B cell (primary cell): ENCODE measurements at places on chromosomes 13 and 19.

GRCh38 chr13:44574466-44574855 is 1.7 kb downstream of the TSC22D1 start:
- DNase-seq = no peak

GRCh38 chr19:1418951-1419738 is 11.8 kb downstream of the DAZAP1 start:
- DNase-seq = no peak

DNA sequence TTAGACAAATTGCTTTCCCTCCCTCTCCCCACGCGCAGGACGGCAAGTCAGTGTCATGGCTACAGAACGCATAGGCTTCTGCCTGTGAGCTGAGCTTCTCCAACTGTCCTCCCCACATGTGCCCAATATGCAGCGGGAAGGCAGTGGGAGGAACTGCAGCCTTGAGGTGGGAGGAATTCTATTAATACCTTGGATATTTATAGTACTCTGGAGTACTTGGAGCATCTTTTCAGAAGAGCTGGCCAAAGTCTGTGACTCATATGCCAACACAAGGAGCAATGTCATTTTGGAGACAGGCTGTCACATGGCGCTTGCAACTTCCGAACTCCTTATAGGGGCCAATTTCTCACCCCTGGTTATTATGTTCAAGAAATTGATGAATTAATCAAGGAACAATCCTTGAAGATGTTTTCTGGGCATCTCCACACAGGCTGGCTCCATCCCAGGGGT is 245.0 kb upstream of the SERP2 start:
- no peak for DNase-seq

DNA sequence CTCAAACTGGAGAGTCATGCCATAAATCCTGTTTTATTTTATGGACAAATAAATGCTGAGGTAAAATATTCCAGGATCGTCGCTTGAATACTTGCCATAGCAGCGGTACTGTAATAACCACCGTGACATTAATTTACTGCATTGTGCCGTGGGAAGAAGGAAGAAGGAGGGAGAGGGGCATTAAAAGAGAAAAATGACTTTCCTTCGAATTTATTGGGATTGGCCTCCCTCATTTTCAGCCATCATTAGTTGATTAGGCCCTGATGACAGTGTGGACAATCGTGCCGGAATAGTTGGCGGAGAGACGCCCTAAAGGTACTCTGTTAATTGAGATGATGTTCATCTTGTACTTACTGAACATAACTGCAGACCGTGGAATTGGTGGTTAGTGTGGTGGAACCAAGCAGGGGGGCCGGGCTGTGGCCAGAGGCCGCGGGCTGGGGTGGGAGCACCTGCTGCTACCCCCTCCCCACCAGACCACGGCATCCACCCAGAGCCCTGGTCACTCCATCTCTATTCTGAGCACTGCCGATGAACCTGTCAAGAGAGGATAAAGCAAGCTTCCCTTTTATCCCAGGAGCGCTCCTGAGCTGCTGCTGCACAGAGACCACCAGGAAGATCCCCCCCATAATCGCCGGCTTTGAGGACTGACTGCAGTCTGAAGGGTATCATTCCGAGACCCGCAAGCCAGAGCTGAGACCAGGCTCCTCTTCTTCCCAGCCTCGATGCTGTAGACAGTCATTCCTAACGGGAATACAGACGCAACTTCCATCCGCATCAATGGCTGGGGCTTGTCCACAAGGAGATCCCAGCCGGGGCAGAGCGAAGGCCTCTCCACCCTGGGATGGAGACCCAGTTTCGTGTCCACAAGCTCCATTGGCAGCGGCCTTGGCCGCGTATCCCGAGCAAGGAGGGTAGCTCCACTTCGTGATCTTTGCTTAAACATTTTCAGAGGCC is 168.3 kb upstream of the TSHZ3 start:
- no peak for DNase-seq

DNA sequence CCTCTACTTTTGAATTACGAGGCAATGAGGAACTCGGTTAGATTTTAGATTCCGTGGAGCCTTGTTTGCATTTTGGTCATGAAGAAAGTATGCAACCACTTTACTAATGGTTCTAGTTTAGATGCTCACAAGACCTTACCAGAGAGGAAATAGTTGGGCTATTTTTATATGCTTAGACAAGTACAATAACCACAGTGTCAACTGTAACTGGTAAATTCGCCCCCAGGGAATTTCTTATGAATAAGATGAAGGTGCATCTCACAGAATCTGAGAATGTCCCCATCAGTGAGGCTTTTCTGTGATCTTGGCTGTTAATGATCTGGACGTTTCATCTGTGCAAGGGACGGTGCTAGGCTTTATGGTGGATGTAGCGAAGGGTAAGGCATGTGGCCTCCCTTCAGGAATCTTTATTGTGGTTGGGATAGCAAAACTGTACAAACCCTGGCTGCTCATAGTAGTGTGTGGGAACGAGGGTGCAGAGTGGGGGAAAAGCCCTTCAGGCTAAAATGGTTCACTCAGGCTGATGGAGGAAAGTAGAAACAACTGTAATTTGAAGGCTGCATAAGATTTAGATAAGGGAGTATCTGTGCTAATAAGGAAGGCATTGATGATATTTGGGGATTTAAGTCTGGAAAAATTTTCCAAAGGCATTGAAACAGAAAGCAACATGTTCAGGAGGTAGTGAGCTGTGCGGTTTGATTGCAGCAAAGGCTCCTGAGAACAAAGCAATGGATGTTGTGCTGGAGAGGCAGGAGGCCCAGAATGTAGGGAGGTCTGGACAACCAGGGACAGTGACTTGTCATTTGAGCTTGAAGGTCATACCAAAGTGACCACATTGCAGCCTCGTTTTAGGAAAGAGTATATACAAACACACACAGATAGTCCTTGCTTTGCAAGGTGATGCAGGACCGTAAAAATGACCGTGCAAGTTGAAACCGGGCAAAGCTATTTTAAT is 28.4 kb downstream of the UBAC2 start:
- peak; percentile 87 for DNase-seq

GRCh38 chr13:74187564-74187963 is 53.4 kb upstream of the KLF12 start:
- no peak for DNase-seq

DNA sequence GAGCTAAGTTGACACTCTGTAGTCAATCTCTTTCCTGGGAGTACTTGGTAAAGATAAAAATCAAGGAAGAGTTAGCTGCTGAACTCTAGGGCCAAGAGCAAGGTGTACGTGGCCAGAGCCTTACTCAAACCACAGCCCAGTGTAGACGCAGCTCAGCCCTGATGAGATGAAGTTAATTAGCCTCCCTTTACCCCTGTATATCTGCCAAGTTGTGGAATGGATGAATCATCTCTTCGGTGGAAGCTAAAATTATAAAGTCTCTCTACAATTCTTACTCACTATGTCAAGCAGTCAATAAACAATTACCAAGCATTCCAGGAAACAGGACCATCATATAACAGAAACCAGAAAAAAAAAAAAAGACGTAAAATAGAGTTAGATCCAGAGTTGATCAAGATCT is 146.9 kb upstream of the UFM1 start:
- DNase-seq = no peak

- no peak for DNase-seq
Observed at GRCh38 chr19:46392837-46393236, 20.5 kb downstream of the CCDC8 start.

DNA sequence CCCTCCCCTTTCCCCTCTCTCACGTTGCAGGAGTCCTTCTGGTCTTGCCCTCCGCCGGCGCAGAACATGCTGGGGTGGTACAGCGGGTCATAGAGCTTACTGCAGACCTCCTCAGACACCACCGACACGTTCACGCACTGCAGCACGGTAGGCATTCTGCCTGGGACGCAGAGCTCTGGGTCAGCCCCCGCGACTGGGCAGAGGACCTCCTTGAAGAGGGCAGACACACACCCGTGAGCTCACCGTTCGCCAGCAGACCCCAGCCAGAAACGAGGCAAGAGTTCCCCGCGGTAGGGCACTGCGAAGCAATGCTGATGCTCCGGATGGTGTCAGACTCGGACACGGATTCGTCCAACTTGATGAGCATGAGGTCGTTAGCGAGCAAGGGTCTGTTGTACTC is 2.9 kb downstream of the KLK4 start:
- DNase-seq = no peak

GRCh38 chr19:30001791-30002190 is 59.8 kb downstream of the URI1 start:
- no peak for DNase-seq

GRCh38 chr19:50889638-50890037 is 16.4 kb downstream of the KLK2 start:
- DNase-seq = no peak

- DNase-seq = no peak
Observed at GRCh38 chr13:77554069-77554468, 18.6 kb downstream of the SCEL start.

DNA sequence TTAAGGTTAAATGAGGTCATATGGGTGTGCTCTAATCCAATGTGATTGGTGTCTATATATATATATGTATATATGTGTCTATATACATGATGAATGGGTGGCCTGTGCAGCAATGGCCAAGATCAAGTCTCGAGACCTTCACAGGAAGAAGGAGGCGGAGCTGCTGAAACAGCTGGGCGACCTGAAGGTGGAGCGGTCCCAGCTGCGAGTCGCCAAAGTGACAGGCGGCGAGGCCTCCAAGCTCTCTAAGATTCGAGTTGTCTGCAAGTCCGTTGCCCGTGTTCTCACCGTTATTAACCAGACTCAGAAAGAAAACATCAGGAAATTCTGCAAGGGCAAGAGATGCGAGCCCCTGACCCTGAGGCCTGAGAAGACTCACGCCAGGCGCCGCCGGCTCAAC is 109.8 kb downstream of the EFNB2 start:
- DNase-seq = no peak

GRCh38 chr13:31987535-31988170 is 43.9 kb upstream of the FRY start:
- peak; percentile 56 for DNase-seq

GRCh38 chr19:8811315-8812172 is 20.6 kb downstream of the ZNF558 start:
- DNase-seq = no peak

GRCh38 chr13:58379221-58379620 is 747.7 kb downstream of the PCDH17 start:
- no peak for DNase-seq

GRCh38 chr13:33057019-33057780 is 41.0 kb downstream of the KL start:
- no peak for DNase-seq

DNA sequence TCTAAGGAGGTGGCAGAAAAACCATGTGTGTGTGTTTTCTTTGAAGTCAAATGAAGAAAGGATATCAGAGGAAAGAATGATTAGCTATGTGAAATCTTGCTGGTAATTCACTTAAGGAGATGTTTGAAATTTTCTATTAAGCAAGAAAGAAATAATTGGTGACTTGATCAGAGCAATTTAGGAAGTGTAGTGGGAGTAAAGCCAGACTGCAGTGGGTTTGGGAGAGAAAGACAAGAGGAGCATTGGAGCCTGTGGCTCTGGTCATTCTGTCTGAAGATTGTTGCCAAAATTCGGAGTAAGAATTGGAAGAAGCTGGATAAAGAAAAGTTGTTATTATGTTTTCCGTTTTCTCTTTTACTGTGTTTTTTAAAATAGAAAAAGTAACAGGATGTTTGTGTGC is 640.5 kb downstream of the GPC5 start:
- DNase-seq = no peak

DNA sequence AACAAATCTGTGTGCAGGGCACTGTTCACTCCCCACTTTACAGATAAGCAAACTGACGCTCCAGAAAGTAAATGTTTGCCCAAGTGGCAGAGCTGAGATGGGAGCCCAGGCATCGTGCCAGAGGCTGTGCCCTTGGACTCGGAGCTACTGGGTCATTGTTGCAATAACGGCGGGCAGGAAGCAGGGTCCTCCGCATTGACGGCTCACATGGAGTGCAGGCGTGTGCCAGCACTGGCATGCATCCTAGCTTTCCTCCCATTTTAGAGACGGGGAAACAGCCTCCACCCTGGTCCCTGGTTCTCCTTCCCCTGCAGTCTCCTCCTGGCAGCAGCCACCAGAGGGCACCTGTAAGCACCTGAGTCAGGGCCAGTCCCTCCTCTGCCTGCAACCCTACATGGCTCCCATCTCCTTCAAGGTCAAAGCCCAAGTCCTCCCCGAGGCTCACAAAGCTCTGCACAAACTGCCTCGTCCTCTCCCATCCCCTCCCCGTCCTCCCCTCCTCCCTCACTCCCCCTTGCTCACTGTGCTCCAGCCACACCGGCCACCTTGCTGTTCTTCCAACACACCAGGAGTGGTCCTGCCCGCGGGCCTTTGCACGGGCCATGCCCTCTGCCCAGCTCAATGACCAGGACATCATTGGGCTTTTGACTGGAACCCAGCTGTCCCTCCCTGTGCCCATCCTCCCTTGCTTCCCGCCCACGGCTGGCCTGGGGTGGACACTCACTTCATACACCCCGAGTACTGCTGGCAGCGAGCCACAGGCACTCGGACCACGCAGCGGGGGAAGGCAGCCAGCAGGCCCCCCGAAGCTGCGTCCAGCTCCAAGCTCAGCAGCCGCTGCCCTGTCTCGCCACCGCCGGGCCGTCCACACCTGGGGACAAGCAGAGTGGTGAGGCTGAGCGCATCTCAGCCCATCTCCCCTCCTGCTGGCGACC is 7.7 kb upstream of the LRG1 start:
- DNase-seq = no peak

GRCh38 chr13:84605927-84606326 is 723.7 kb upstream of the SLITRK1 start:
- no peak for DNase-seq
